ENCODE measurements at places on chromosomes 5 and 9. TPM values are rescaled to one million over a fixed set of nuclear protein-coding genes. Genes with fewer than 3 reads are reported as not detected.

- no peak for DNase-seq
Observed at GRCh38 chr5:42036379-42036778, 111.3 kb downstream of the FBXO4 start.

Gene SLC6A7
- total RNA-seq, result not detected

DNA sequence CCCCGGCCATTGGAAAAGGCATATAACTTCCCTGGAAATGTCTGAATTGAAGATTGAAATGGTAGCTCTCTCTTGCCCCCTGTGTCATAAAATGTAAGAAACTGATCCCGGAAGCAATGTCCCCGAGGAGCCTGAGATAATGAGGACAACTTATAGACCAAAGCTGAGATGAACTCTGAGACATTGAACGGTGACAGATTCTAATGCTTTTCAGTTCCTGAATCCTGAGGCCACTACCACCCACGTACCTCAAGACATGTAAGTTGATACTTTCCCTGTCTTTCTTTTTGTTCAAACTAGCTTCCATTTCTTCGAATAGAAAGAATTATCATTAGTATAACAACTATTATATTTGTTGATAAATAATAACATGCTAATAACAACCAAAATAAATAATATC, 51.0 kb downstream of the KIF4B start:
- no peak for DNase-seq

- DNase-seq, result no peak
Observed at GRCh38 chr5:9301200-9301599, 244.7 kb downstream of the SEMA5A start.

DNA sequence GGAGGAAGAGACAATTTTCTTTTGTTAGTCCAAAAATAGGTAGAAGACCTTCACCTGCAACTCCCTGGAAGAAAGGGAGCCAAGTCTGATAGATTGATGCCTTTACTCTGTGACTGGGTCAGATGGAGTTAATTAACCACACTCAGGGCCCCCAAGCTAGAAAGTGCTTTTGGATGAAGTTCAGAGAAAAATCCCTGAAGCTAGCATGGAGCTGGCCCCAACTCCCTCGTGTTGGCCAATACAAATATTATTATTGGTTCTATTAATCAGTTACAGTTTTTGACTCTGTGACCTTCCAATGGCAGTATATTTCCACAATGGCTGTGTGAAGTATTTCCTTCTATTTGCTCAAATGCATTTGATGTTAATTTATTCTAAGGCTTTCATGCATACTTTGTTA, 1753.5 kb downstream of the EFNA5 start:
- DNase-seq, result no peak

Gene ZNF879
- 0.76 TPM for total RNA-seq

DNA sequence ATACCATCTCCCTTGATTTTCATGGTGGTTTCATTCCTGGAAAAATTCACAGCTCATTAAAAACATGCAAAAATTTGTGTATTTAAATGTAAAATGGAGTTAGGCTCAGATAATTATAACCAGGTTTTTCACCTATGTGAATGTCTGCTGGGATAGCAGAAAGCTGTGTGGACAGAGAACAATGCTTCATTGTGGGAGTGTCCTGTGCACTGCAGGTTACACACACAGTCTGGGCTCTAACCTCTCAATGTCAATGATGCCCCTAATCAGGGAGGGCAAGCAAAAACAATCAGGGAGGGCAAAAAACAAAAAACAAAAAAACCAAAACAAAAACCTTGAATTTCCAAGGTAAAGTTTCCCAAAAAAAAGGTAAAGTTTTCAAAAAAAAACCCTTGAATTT, 158.9 kb upstream of the KLF9 start:
- no peak for DNase-seq

Gene SPINK6
- total RNA-seq, result not detected

Gene PTPN3
- total RNA-seq, result 5.9 TPM

GRCh38 chr5:52802272-52802973, 14.7 kb downstream of the ITGA1 start:
- DNase-seq, result no peak

GRCh38 chr5:60674251-60675069, 25.5 kb downstream of the DEPDC1B start:
- no peak for DNase-seq

DNA sequence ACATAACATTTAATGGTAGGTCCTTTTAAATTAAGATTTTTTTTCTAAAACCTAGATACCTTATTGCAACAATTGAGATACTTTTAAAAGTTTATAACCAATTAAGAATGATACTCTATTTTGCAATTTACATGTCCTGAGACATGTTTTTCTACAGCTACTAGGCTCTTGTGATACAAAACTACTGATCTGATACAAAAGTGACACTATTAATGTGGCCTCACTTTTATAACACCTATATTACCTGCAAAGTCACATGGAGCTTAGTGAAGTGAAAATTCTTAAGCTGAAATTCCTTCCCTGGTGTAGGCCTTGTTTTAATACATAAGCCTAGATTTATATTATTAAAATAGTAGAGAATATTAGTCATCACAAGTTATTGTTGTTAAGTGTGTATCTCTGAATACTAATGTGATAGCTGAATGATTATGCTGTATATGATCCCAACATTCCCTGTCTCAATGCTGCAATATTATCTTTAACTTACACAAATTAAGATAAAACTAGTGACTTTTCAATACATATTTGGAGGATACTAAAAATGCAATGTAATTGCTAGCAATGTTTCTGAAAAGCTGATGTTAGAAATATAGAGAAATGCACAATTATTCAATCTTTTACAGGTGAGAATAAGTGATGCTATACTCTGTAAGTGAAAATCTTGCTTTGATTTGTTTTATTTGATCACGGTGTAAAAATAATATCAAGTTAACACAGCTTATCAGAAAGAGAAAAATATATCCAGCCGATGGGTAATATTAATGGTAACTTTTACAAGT, 2.6 kb downstream of the NFIB start:
- DNase-seq, result no peak

- DNase-seq, result no peak
Observed at GRCh38 chr9:72917892-72918509, 34.9 kb downstream of the ALDH1A1 start.

DNA sequence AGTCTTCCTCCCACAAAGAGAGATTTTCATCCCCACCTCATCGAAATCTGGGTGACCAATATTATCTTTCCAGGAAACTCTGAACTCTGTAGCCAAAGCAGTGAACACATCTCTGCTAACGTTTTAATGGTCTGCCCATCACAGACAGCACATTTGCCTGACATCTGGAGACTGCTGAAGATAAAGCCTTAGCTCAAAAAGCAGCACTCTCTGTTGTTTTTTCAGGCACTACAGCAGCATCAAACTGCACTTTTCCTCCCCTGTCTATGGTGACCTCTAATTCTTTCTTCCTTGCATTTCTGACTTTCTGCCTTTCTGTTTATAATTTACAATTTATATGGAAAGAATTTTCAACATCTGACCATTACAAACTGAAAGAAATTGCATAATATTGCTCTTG, 66.8 kb downstream of the RAB3C start:
- no peak for DNase-seq

GRCh38 chr5:158970569-158971014, 129.1 kb downstream of the EBF1 start:
- peak; percentile 74 for DNase-seq

- no peak for DNase-seq
Observed at GRCh38 chr5:144284931-144285502, 114.3 kb downstream of the KCTD16 start.

Gene SPAAR
- 0.27 TPM for total RNA-seq

DNA sequence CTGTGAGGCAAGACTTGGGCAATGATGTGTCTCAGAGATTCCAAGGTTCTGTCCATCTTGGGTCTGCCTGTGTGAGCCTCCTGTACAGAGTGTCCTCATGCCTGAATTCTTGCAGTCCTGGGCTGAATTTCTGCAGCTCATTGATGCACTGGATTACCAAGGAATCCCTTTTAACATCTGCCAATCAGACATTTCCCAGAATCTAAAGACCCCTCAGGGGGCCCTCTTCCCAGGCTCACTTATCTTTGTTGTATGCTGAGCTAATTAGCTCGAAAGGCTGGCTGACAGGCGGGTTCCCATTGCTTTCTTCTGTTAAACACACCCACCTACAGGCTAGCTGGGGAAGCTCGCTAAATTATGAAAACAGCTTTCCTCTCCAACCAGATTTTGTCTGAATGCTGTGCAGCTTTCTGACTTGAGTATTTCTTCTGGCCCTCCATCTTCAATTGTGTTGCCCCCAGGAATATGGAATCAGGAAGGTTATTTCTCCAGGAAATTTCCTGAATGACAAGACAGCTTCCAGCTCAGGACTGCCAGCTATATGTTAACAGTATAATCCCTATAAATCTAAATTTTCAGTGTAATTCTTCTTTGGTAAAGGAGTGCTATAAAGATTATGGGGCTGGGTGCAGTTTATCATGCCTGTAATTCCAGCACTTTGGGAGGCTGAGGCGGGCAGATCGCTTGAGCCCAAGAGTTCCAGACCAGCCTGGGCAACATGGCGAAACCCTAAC, at the start of gene LIX1:
LIX1 (minus strand) TSS at position 91 of the 734 bp plus-strand sequence; CDS start at position 56, 35 bp downstream.
- peak; percentile 41 for DNase-seq

- DNase-seq, result peak; percentile 71
Observed at GRCh38 chr5:59356813-59357380, 536.6 kb downstream of the PDE4D start.

Gene TLR4
- 6.7 TPM for total RNA-seq

Gene IGFBPL1
- total RNA-seq, result 0.58 TPM

DNA sequence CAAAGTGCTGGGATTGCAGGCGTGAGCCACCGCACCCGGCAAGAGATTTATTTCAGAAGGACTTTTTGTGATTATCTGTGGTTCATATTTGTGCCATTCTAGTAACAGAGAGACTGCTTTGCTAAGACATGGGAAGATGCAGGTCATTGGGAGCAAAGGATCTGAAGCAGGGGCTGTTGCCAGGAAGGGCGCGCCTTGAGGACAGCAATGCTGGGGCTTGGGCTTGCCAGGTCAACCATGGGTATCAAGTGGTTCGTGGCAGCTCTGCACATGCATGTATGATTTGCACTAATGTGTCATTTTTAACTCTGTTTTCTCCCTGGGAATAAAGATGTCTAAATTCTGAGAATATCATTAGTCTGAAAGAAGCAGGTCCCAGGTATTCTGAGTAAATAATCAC, 17.0 kb downstream of the ADAMTS2 start:
- DNase-seq, result no peak

Gene ECM2
- 2.0 TPM for total RNA-seq

DNA sequence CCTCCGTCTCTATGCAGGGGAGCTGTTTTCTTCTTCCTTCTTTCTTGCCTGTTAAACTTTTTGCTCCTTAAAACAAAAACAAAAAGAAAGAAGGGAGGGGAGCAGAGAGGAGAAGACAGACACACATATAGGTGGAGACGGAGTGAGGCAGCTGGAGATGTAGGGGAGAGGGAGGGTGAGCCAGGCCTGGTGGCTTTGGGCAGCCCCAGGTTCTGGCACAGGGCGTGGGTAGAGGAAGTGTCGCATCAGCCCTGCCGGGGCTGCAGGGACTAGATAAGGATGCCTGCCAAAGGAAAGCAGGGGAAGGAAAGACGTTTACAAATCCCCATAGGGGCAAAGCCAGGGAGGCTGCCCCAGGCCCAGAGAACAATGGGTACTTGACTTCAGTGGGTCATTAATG, 38.7 kb upstream of the PTGS1 start:
- DNase-seq, result no peak
